GM13976 (cell line): ENCODE measurements at places on chromosomes 2 and 18.

DNA sequence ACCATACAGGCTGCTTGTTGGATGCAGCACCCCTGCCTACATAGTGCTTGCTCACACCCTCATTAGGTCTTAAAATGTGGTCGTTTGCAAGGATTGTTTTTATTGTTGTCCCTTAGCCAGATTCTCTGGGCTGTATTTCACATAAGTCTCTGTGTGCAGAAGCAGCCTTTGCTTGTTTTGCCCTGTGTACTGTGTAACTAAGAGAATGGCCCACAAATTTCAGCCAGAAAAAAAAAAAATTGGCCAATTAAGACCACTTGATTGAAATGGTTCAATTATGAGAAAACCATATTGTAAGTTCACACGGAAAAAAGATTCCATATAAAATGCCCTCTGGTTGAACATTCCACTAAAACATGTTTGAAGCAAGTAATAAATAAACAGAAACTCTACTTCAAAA, 377.1 kb upstream of the SOX11 start:
- no peak for DNase-seq

GRCh38 chr2:238079874-238080327, 19.1 kb downstream of the SCLY start:
- DNase-seq = no peak

- no peak for DNase-seq
Measured at GRCh38 chr2:210954386-210954907, 398.0 kb downstream of the CPS1 start.

GRCh38 chr2:234422273-234422732, 74.6 kb downstream of the ARL4C start:
- no peak for DNase-seq

GRCh38 chr2:206389164-206389563, 54.2 kb upstream of the ADAM23 start:
- no peak for DNase-seq

DNA sequence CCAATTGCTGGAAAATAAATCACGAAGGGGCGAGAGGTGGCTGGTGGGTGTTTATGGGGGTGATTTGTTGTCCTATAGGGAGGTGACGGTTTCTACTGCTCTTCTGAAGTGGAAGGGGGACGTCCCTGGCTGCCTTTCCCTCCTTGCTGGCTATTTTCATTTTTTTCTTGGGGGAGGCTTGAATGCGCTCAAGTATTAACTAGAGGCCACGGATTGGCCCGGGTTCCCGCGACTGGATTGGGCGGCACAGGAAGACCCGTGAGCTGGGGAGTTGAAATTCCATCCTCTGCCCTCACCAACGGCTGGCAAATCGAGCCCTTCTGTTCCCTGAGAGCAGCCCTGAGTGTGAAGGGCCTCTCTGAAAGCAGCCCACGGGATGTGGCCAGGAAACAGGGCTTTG, 176.5 kb upstream of the SPRED2 start:
- no peak for DNase-seq

- no peak for DNase-seq
Measured at GRCh38 chr18:56936457-56936856, 210.4 kb upstream of the BOD1L2 start.

DNA sequence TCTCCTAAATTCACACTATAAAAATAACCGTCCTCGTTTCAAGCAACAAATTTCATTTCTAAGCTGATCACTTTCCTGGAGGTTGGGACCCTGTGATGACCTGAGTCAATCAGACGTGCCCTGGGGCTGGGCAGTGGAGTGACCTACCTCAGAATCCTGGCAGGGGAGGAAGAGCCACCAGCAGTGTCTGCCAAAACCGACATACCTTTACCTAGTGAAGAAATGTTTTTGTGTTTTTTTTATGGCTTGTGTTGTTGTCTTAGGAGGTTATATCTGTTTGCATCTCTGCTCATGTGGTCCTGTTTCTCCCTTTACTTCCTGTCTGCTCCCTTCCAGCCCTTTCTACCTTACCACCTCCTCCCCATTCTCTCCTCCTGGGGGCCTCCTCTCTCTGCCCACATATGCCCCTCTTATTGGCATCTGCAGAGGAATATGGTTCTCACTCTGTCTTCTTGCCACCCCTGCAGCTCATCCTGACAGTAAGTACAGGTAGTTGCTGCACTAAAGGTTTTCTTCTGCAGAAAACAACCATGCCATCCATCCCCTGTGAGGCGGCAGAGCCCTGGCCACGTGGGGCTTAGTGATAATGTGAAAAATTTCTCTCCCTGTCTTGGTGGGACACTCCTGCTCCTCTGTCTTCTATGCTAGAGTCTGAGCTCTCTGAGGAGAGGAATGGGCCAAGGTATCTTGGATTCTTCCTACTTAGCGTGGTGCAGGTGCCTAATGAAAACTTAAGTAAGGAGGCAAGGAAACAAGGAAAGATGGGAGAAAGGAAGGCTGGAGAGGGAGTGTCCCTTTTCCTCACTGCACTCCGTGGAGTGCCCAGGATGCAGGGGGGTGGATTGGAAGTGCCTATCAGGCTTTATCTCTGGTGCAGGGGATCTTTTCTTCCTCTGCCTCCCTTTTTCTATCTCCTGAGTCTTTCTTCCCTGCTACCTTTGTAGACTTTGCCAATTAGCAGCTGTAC, 15.4 kb downstream of the ACOXL start:
- no peak for DNase-seq

GRCh38 chr2:239229545-239230279, 171.1 kb downstream of the HDAC4 start:
- DNase-seq = no peak

DNA sequence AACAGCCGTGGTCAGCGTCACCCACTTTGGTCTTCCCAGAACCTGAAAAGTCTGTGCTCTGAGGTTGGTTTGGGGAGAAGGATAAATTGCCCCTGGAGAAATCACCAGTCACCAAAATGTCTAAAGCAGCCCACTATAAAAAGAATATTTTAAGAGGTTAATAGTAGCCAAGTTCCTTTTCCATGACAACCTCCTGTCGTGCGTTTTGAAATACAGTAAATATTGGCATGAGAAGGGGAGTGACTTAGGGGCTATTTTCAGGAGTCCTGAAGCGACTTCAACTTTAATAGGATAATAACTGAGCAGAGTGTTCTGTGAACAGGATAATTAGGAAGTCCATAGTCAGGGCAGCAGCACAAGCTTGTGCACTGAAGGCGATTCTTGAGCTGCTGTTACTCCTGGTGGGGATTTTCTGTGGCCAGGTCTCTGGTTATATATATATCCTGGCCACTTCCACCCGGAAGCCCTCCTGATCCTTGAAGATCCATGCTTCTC, 49.3 kb downstream of the RNF144A start:
- DNase-seq = no peak

DNA sequence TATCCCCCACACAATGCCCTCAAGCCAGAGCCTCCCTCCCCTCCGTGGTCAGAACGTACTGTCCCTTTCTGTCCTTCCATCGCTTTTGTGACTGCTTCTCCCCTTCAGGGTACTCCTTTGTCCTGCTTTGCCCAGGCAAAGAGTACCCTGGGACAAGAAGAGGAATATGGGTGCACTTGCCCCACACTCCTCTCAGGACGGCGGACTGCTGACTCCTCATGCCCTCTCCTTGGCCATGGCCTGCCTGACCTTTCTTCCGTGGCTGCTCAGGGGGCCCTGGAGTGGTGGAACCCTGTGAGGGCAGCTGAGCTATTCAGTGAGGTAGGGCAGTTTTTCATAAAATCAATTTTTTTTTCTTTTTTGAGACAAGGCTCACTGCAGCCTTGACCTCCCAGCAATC, 18.7 kb downstream of the C2orf74 start:
- no peak for DNase-seq

DNA sequence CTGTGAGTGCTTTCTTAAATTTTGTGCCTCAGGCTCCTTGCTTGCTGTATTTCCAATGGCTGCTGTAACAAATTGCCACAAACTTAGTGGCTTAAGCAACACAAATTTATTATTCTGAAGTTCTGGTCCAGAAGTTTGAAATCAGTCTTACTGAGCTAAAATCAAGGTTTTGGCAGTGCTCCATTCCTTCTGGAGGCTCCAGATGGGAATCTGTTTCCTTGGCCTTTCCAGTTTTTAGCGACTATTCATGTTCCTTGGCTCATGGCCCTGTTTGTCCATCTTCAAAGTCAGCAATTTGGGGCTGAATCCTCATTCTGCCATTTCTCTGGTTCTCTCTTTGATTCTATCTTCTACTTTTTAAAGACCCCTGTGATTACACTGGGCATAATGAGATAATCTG, 31.8 kb downstream of the STRADB start:
- no peak for DNase-seq

GRCh38 chr2:18987592-18988073, 370.8 kb downstream of the OSR1 start:
- no peak for DNase-seq

- no peak for DNase-seq
Measured at GRCh38 chr2:222521099-222521498, 96.8 kb downstream of the SGPP2 start.

- DNase-seq = no peak
Measured at GRCh38 chr2:240707043-240707756, 15.5 kb downstream of the AQP12A start.

DNA sequence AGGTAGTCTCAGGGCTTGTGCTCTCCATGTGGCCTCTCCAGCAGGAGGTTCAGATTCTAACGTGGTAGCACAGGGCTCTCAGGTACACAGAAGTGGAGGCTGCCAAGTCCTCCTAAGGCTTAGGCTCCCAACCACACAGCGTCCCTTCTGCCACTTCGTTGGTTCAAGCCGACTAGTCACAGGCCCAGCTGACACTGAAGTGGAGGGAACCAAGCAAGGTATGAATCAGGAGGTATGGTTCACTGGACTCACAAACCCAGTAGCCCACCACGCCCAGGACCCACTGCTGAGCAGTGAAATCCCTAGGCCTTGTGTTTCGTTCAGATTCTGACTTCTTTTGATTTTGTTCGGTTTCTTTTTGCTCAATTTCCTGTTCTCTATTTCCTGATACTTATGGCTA, 46.0 kb upstream of the SEC11C start:
- no peak for DNase-seq

DNA sequence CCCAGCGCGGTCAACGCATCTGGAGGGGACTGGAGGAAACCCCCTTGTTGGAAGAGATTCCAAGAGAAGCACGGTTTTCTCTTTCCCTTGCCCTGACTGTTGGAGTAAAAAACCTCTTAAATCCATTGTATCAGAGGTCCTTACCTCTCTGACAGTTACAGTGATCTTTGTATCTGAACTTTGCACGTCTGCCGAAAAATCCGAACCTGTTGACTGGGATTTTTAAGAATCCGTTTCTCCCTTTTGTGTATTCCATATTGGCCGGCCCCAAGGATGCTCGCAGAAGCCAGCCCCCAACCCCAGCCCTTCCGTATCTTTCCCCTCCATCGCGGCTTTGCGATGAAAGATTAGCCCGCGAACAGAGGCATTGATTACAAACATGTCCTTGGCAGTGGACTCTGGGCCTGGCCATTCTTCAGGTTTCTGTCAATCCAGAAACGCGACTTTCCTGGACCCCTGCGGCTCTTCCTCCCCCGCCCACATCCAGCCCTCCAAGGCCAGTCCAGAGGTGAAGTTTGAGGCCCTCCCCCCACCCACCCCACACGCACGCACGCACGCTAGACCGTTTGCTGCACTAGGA, 4.6 kb upstream of the DLX1 start:
- DNase-seq = peak; percentile 32

DNA sequence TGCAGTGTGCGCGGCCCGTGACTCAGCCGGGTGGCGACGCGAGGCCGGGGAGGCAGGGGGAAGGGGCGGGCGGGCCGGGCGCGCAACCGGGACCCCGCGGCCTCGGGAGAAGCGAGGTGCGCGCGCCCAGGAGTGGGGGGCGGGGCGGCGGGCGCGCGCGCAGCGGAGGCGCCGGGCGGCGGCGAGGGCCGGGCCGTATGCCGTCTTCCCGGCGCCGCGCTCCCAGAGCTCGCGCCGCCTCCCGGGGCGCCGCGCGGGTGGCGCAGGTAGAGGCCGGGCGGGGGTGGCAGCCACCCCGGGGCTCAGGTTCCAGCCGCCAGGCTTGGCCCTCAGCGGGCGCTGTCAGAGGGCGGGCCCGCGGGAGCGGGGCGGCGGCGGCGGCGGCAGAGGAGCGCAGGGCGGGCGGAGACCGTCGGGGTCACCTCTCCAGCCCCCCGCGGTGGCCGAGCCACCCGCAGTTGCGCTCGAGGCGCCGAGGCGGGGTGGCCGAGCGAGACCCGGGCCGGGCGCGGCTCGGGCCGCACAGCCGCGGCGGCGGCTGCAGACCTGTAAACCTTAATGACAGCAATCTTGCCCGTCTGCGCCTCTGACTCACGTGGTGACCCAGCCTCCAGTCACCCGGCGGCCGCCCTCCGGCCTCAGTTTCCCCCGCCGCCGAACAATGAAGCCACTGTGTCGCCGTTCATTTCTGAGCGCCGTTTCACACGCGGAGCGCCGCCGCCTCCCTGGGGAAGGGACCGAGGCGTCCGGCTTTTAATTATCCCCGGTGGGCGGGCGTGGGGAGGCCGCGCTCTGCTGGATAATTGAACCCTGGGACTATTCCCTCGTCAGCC, 25.3 kb upstream of the SMAD7 start:
- peak; percentile 92 for DNase-seq

GRCh38 chr2:18119883-18120282, 241.4 kb downstream of the KCNS3 start:
- DNase-seq = no peak

DNA sequence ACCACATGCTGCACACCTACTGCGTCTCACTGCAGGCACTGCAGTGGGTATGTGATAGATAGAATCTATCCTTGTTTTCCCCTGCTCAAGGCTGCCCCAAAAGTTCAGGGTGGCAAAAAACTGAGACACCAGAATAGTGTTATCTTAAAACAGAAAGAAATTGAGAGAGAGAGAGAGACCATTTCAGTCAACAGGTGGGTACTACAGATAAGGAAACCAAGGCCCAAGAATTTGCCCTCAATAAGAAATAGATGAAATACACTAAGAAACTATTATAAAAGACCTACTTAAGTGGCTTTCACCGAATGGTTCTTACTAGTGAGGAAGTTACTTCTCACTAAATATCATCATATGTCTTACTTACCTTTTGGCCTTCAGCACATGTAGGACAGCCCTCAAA, 27.9 kb downstream of the EPG5 start:
- DNase-seq = no peak

- no peak for DNase-seq
Measured at GRCh38 chr2:219205165-219205538, 1.4 kb upstream of the ZFAND2B start.

DNA sequence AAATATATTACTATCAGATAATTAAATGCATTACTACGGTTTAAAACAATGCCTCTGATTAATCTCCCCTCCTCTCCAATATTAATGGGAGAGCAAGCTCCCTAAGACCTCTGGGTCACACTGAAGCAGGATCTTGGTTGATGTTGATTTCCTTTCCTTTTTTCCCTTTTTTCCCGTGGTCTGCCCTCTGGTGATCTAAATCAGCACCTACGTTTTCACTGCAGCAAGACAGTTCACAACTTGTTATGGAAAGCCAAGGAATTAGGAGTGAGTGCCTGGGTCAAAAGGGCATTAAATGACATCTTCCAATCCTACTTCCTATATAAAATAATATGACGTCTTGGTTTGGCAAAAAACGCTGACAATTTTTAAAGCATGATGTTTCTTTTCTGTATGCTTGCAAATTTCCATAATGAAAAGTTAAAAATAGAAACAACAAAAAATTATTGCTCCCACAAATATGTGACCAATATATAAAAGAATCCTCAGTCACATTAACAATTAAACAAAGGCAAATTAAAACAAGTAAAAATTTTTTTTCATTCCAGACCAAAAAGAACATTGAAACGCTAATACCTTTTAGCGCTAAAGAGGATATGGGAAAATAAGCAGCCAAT, 7.9 kb upstream of the CFAP36 start:
- no peak for DNase-seq
